ENCODE measurements at places on chromosomes 5 and 9.

- no peak for DNase-seq
These were observed 57.2 kb downstream of the MAPKAP1 start for GRCh38 chr9:125649826-125650225.

GRCh38 chr9:38263532-38263931 lies 129.0 kb upstream of the ALDH1B1 start:
- DNase-seq = peak; percentile 14

GRCh38 chr9:7093040-7093439 lies 335.3 kb downstream of the KDM4C start:
- DNase-seq = no peak

- DNase-seq = no peak
These were observed 47.4 kb downstream of the FNBP1 start for GRCh38 chr9:129995409-129996160.

DNA sequence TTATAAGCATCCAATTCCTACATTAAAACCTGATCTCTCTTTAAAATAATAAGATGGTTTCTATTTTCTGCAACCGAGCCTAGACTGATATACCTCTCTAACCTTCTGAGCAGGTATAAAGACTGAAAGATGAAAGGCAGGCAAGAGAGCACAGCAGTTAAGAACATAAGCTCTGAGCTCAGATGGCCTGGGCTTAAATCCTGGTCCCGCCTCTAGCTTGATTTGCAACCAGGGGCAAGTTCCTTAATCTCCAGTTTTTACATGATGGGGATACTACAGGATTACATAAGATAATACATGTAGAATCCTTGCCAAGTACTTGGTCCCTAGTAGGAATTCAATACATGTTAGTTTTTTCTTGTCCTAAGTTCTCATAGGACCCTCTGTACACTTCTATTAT lies 33.9 kb downstream of the SLC24A2 start:
- no peak for DNase-seq

Data from CD4-positive, alpha-beta T cell treated with Interferon alpha-2 for 1 hour (primary cell).